ENCODE measurements at places on chromosomes 7 and 10. TPM values are rescaled to one million over a fixed set of nuclear protein-coding genes. Genes with fewer than 3 reads are reported as not detected.

GRCh38 chr10:94065362-94065761, 71.6 kb downstream of the PLCE1 start:
- DNase-seq, result no peak

DNA sequence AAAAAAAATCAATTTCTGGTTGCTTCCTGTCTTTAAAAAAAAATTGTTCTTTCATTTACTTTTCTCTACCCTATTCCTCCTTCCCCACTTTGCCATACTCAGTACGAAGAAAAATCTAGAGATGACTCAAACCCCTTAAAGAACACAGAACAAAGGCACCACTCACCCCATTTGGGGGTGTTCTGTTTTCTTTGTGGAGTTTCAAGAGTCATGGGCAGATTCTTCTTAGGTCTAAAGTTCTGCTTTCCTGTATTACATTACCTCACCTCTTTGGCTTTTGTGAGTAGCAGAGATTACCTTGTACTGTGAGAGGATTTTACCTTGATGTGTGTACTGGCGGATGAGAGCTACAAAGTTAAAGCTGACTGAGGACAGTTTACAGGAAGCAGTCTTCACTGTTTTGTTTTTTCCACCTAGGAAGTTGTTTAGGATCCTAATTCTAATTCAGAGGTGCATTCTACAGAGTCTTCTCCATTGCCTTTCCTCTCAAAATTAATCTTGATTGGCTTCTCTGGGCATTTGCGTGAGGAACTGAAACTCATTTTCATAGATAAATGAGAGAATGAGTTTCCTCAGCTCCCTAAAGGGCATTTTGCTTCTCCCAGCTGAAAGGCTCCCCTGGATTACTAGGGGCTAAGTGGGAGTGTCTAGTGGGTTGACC, 20.7 kb downstream of the AVL9 start:
- DNase-seq, result no peak

GRCh38 chr7:135169964-135170273, 588 bp downstream of the CYREN start:
- DNase-seq, result no peak

DNA sequence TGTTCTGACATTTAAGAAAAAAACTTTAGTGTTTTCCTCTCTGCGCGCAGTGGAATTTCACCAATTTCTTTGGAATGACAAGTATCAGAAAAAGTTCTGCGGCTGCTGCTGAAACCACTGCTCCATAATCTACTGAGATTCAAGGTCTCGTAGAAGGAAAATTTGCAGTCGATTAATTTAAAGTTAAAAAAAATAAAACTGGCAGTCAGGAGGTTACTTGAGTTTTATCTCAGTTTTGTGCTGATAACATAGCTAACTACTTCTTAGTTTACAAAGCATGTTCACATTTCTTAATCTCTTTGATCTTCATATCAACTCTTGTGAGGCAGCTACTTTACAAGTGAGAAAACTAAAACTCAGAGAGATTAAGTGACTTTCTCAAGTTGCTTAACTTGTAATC, 18.2 kb upstream of the CALD1 start:
- no peak for DNase-seq

The LIPM gene
- not detected for total RNA-seq

The MEIG1 gene
- total RNA-seq, result not detected

All from Right ventricle myocardium inferior (tissue), 1 donor.